ENCODE measurements at places on chromosomes 1 and 21. TPM values are rescaled to one million over a fixed set of nuclear protein-coding genes. Genes with fewer than 3 reads are reported as not detected.

DNA sequence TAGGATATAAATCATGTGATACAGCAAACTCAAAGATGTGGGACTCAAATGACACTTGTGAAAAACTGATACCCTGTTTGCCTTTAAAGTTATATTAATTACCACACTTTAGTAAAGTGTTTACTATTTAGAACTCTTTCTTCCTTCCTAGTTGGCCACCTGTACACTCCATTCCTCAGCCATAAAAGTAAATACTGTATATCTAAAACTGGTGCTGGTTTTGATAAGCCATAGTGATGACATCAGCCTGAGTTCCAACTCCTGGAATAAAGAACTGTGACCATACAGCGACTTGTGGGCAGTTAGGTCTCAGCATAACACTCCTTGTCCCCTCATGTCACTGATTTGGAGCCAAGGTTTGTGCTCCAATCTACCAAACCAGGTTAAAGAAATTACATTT, 2.8 kb downstream of the PTGER3 start:
- H3K4me1 ChIP-seq: peaks cover 8% of the 10 kb centered on the region
- no peak for DNase-seq
- no peak overlapping the region for H3K4me3 ChIP-seq
- no peaks in the 10 kb centered on the region for H3K36me3 ChIP-seq

- DNase-seq: peak; percentile 76
- H3K27me3 ChIP-seq: no peaks in the 10 kb centered on the region
- no peaks in the 10 kb centered on the region for H3K36me3 ChIP-seq
- no peaks in the 10 kb centered on the region for H3K4me1 ChIP-seq
Observed at GRCh38 chr1:166233750-166234366, 67.1 kb upstream of the FAM78B start.

- H3K4me1 ChIP-seq: no peaks in the 10 kb centered on the region
- H3K4me3 ChIP-seq: no peak overlapping the region
- H3K27ac ChIP-seq: no peak overlapping the region
- no peaks in the 10 kb centered on the region for H3K36me3 ChIP-seq
- DNase-seq: no peak
- peaks cover 7% of the 10 kb centered on the region for H3K27me3 ChIP-seq
Observed at GRCh38 chr1:22702296-22703085, 8.1 kb upstream of the EPHB2 start.

DNA sequence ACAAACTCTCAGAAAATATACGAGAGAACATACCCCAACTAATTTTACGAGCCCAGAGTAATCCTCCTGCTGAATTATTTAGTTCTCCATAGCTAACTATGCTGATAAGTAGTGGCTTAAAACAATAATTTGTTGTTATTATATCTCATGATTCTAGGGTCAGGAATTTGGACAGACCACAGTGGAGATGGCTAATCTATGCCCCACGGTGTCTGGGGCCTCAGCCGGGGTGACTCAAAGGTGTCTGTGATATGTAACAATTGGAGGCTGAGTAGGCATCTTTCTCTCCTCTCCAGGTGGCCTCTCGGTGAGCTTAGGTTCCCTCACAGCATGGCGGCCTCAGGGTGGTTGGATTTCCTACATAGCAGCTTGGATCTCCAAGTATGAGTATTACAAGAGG, 35.4 kb upstream of the FOXO6 start:
- H3K4me3 ChIP-seq: no peak overlapping the region
- DNase-seq: no peak
- H3K27me3 ChIP-seq: peaks cover 4% of the 10 kb centered on the region
- no peaks in the 10 kb centered on the region for H3K36me3 ChIP-seq

DNA sequence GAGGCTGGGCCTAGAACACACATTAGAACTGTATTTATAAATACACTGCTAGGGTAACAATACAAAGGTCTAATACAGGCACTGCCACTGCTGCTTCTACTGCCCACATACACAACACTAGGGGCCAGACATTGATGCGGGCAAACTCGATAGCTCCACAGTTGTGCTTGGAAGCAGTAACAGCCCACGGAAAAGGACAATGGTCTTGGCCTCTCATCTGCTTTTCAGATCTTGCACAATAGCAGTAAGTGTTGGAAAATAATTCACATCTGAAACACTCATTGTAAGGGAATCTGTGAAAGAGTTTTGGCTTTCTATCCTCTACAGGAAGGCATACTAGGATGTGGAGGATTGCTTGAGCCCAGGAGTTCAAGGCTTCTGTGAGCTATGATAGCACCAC, 6.9 kb upstream of the SPOCD1 start:
- no peak overlapping the region for H3K4me3 ChIP-seq
- no peaks in the 10 kb centered on the region for H3K27me3 ChIP-seq
- H3K36me3 ChIP-seq: no peaks in the 10 kb centered on the region
- DNase-seq: peak; percentile 8
- H3K27ac ChIP-seq: no peak overlapping the region
- no peaks in the 10 kb centered on the region for H3K4me1 ChIP-seq

DNA sequence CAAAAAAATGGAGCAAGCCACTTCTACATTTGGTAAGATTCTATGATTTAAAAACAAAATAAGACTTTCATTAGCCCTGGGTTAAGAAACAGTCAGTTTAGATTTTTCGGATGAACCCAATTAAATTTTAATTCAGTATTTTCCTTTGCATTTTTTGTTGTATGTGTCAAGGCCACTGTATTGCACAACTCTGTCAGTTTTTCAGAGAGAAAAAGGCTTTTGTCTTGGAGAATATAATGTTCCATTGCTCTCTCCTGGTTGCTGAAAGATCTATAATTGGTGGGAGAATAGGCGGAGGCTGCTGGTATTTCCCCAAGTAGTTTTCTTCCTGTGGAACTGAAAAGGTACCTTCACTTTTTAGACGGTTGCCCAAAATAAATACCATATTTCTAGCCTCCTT, 84.6 kb downstream of the NEGR1 start:
- H3K4me1 ChIP-seq: peaks cover 6% of the 10 kb centered on the region
- no peak overlapping the region for H3K27ac ChIP-seq

- H3K4me1 ChIP-seq: no peaks in the 10 kb centered on the region
- peaks cover 18% of the 10 kb centered on the region for H3K27me3 ChIP-seq
- no peak overlapping the region for H3K27ac ChIP-seq
- no peak for DNase-seq
- no peak overlapping the region for H3K4me3 ChIP-seq
Observed at GRCh38 chr1:45785583-45785982, 17.8 kb upstream of the MAST2 start.

- H3K4me3 ChIP-seq: no peak overlapping the region
- no peaks in the 10 kb centered on the region for H3K36me3 ChIP-seq
- no peak overlapping the region for H3K27ac ChIP-seq
Observed at GRCh38 chr1:215109171-215109570, 26.6 kb downstream of the KCNK2 start.

DNA sequence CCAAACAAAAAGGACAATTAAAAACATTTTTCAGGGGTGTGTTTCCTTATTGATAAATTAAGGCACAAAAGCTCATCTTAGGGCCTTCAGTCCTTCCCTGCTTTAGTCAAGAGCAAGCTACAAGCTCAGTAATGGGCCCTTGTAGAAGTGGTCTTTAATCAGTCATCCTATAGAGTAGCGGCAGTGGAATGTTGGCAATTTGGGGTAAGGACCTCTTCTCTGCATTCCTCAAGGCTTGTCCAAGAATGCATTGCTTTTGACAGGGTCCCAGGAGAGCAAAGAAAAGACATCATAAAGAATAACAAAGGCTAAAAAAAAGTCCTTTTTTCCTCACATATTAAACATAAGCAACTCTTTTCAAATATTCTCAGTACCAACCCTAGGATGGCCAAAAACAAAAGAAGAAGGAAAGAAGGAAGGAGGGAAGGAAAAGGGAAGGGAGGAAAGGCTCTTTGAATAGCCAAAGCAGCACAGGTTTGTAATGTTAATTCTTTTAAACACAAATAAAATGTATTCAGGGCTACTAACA, 27.3 kb upstream of the CAMK1G start:
- H3K27ac ChIP-seq: no peak overlapping the region
- H3K4me1 ChIP-seq: peaks cover 3% of the 10 kb centered on the region
- no peak for DNase-seq
- no peak overlapping the region for H3K4me3 ChIP-seq
- H3K36me3 ChIP-seq: no peaks in the 10 kb centered on the region

The ADAM30 gene
- not detected for total RNA-seq

The ETV3L gene
- total RNA-seq: not detected

The DCST2 gene
- total RNA-seq: 0.75 TPM

The B4GALT2 gene
- total RNA-seq: 62.8 TPM

The MAP10 gene
- 0.52 TPM for total RNA-seq

The CFAP107 gene
- not detected for total RNA-seq

The HSF2BP gene
- total RNA-seq: 3.4 TPM

The FAM131C gene
- total RNA-seq: 0.73 TPM

The DMRTA2 gene
- not detected for total RNA-seq

All from osteocyte (in vitro differentiated cells).